ENCODE measurements at places on chromosomes 7 and 10. TPM values are rescaled to one million over a fixed set of nuclear protein-coding genes. Genes with fewer than 3 reads are reported as not detected.

C10orf105 gene
- not detected for total RNA-seq

DNA sequence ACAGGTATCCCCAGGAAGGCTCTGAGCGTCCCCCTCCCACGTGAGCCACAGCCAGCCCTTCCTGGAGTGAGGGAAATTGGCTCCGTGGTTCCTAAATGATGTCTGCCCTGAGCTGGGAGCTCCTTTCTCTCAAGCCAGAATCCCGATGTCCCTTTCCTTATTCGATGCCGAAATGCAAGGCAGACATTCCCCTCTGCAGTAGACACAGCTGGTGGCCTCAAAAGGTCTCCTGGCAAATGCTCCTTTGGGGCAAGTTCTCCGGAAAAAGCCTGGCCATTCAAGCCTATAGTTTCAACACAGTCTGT is 98.9 kb downstream of the HIP1 start:
- DNase-seq: no peak

DNA sequence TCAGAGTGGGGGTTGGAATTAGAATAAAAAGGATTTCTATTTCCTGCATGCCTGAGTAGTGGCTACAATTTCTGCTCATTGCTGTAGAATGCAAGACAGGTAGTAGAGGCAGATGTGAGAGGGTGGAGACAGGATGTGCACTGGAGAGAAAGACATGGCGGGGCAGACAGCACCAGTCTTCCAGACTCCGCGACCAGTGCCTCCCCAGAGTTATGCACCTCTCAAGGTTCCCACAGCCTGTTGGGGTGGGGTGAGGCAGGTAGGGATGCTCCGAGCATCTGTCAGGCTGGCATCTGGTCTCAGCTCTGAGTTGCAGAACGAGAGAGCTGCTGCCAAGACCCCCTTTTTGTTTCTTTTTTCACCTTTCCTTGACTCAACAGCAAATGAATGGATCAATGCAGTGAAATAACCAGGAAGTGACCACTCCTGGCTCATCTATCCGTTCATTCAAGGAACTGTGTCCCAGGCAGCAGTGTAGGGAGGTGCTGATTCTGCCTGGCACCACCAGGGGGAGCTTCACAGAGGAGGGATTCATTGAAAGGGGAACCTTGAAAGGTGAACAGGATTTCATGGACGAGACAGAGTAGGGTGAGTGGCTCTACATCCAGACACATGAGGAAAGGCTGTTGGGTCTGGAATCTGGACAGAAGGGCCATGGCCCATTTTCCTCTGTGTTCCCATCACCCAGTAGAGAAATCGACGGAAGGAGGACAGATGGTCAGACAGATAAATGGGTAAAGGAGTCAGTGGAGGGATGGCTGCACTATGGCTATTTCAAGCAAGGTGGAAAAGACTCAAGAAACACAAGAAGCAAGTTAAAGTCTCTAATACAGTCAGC is 17.2 kb upstream of the SLC18A3 start:
- peak; percentile 47 for DNase-seq

- DNase-seq: peak; percentile 71
Observed at GRCh38 chr10:7258948-7259523, 151.8 kb downstream of the SFMBT2 start.

DNA sequence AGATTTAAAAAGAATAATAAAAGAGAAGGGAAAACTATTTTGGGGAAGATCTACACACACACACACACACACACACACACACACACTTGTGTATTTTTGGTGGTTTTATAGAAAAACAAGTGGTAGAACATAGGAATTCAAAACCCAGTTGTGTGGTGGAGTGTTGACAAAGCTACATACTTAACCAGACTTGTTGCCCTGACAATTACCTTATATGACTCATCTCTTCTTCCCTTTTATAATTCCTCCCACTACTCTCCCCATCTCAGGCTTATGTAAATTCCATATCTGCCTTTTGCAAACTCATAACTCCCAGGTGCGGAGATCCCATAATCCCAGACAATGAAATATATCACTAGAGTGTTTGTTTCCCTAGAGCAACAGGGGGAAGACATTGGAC is 873.7 kb downstream of the NXPH1 start:
- DNase-seq: peak; percentile 66

SLC13A1 gene
- not detected for total RNA-seq

- DNase-seq: no peak
Observed at GRCh38 chr10:13943735-13944398, 357.1 kb downstream of the PRPF18 start.

DNA sequence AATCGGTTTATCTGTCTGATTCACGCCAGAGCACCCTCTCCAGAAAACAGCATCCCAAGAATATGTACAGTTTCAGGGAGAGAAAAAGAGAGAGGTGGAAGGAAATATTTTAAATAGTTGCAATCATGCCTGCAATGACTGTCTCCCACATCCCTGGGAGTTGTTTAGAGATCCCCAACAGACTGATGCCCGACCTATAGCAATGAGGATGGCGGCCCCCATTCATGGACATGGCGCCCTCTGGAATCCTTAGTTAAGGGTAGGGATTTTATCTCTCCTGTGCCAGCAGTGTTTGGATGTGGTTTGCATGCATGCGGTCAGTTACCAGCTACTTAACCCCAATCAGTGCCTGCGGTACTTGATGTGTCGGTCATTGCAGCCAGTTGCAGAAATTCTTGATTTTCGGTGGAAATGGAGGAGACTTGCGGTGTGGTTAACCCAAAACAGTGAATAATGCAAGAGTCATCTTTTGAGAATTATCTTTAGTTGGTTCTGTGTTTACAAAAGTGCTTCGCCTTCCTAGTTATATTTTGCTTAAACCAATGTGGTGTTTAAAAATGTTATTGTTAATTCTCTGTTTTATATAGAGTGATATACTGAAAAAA is 186.0 kb upstream of the TCF7L2 start:
- DNase-seq: peak; percentile 86

DNA sequence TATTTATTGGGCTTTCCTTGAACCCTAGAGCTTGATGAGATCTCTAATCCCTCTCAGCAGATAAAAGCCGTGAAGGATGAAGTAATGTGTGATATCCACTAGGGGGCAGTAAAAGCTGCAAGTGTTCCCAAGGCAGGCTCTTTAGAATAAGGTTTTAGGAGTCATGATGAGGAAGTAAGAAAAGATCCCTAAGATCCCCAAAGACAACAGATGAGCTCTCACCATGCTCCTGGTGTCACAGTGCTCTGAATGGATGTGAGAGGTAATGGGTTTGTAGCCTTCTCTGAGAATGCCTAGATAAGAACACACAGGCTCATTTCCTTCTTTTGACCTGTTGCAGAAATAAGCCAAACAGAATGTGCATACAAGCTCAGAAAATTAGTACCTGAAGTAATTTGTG is 70.4 kb upstream of the ITPRID1 start:
- DNase-seq: peak; percentile 50

DNA sequence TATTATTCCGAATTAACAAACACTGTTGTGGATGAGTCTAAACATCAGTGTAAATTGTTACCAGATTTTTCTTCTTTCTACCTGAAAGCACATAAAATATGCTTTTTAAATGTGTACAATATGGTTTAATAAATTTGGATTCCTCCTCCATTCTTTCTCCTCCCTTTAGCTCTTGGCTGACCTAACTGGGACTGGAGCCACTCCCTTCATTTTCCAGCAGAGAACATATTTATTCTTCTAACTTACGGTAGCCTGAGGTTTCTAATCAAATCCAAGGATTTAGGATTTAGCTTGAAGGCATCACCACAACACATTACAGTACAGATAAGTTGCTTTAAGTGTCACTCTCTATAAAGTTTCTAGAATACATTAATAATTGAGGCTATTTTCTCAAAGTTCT is 88.2 kb upstream of the SEMA3C start:
- no peak for DNase-seq

- peak; percentile 46 for DNase-seq
Observed at GRCh38 chr7:157027568-157028198, 17.2 kb upstream of the MNX1 start.

ACTL6B gene
- not detected for total RNA-seq

- DNase-seq: no peak
Observed at GRCh38 chr10:133198621-133199487, 31.2 kb upstream of the UTF1 start.

SYT15B gene
- not detected for total RNA-seq

ANKRD22 gene
- 0.16 TPM for total RNA-seq

FEZF1 gene
- total RNA-seq: not detected

DNA sequence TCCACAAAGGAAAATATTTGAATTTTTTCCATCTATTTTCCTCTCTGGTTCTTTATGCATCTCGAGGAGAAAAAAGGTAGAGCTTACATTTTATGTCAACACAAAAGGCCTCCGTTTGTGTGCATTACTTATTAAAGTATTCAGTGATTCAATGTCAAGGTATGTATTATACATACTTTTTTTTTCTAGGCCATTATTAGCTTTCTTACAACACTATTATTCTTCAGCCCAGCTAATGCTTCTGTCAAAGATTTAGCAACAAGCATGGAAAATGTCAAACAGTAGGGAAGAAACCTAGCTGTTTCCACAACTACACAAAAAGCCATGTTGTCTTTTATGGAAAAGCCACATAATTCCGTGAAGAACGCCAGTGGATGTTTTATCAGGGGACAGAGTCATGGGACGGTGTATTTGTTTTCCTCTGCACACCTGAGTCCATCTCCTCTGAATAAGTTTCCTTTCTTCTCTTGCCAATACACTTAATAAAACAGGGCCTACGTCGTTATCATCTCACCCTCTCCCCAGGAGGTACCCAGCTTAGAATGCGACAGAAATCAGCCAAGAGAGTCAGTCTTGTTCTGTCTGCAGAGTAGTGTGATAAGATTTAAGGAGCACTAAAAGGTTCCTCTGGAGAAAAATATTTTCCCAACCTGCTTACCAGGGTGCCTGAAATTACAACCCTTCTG is 209.7 kb upstream of the AUTS2 start:
- DNase-seq: no peak

DNA sequence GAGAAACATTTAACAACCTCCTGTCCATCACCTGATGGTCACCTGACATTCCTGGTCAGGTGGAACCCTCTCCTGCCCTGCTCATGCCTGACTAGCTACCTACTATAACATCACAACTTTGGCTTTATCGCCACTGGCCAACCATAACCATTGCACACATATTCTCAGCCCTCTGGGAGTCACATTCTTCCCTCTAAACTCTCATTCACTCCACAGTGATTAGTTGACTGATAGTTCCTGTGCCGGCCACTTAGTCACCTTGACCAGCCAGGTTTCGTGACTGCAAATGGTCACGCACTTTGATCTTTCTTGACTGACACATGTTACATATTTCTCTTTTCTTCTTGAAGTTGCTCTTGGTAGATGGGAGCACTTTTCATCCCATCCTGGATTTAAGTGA is 50.1 kb downstream of the GNAI1 start:
- no peak for DNase-seq

SLC18A3 gene
- total RNA-seq: not detected

DNA sequence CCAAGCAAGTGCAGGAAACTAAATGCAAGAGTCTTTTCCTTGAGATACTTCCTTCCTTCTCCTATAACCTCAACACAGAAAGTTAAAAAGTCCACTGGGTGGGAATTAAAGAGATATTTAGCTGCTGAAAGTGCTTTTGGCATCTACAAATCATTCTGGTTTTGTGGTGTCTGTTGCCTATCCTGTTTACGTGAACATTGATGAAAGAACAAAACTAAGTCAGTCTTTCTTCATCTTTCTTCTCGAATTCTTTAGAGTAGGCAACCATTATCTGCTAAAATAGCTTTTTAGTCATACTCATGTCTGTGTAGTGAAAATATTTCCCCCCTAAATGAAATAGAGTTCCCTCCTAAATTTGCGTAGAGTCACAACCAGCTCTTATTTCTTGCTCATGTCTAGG is 838.6 kb downstream of the GATA3 start:
- DNase-seq: no peak

INSYN2A gene
- 0.23 TPM for total RNA-seq

- no peak for DNase-seq
Observed at GRCh38 chr10:95783741-95784140, 27.8 kb downstream of the ENTPD1 start.

GPNMB gene
- total RNA-seq: 3.9 TPM

GRCh38 chr10:126906704-126907422 is 1.6 kb downstream of the DOCK1 start:
- no peak for DNase-seq

DNA sequence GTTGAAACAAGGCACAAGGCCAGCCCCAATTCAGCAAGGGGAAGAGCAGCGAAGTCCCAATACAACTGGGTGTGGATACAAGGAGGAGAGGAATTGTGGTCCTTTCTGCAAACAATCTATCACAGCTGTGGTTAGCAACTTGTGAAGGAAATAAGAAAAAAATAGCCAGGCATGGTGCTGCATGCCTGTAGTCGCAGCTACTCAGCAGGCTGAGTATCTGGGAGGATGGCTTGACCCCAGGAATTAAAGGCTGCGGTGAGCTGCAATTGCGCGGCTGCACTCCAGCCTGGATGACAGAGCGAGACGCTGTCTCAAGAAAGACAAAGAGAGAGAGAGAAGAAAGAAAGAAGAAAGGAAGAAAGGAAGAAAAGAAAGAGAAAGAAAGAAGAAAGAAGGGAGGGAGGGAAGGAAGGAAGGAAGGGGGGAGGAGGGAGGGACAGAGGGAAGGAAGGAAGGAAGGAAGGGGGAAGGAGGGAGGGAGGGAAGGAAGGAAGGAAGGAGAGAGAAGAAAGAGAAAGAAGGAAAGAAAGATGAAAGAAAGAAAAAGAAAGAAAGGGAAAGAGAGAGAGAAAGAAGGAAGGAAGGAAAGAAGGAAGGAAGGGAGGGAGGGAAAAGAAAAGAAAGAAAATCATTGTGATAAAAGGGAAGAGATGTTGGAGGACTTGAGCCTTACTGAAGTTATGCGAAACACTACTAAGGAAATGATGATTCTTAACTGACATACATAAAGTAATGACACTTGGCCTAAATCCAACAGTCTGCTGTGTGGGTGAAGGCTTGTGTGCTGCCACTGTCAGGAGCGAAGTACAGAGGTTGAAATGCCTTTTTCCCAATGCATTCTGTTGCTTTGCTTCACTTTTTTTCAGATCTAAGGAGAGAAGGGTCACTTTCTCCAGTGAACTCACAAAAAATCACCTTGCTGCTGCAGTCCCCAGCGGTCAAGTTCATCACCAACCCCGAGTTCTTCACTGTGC is 117.0 kb upstream of the STK17A start:
- DNase-seq: no peak

OR9A2 gene
- not detected for total RNA-seq

- DNase-seq: no peak
Observed at GRCh38 chr10:47133871-47134570, 166.0 kb upstream of the GDF10 start.

- DNase-seq: no peak
Observed at GRCh38 chr7:36677769-36678437, 46.4 kb downstream of the AOAH start.

OR2A7 gene
- total RNA-seq: not detected

TLL2 gene
- 0.05 TPM for total RNA-seq

GRCh38 chr7:108875139-108875538 is 305.5 kb downstream of the DNAJB9 start:
- DNase-seq: peak; percentile 29

DNA sequence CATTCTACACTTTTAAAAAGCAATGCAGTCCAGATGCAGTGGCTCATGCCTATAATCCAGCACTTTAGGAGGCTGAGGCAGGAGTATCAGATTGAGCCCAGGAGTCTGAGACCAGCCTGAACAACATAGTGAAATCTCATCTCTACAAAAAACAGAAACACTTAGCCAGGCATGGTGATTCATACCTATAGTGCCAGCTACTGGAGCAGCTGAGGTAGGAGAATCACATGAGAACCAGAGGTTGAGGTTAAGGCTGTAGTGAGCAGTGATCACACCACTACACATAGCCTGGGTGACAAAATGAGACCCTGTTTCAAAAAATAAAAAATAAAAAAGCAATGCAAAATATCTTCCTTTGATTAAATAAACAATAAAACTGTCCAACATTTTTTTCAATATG is 205.2 kb downstream of the GRM8 start:
- DNase-seq: peak; percentile 8

- DNase-seq: no peak
Observed at GRCh38 chr7:27751888-27752660, 12.1 kb downstream of the TAX1BP1 start.

PAX4 gene
- not detected for total RNA-seq

SRRM3 gene
- 1.4 TPM for total RNA-seq
